Calu3 (cell line): ENCODE measurements at places on chromosomes 4 and X. TPM values are rescaled to one million over a fixed set of nuclear protein-coding genes. Genes with fewer than 3 reads are reported as not detected.

- H3K4me1 ChIP-seq = peaks cover 20% of the 10 kb centered on the region
- no peaks in the 10 kb centered on the region for H3K36me3 ChIP-seq
- no peak overlapping the region for H3K27ac ChIP-seq
- no peak overlapping the region for H3K4me3 ChIP-seq
- DNase-seq = no peak
Observed at GRCh38 chr4:185853841-185854240, 41.8 kb upstream of the SORBS2 start.

DNA sequence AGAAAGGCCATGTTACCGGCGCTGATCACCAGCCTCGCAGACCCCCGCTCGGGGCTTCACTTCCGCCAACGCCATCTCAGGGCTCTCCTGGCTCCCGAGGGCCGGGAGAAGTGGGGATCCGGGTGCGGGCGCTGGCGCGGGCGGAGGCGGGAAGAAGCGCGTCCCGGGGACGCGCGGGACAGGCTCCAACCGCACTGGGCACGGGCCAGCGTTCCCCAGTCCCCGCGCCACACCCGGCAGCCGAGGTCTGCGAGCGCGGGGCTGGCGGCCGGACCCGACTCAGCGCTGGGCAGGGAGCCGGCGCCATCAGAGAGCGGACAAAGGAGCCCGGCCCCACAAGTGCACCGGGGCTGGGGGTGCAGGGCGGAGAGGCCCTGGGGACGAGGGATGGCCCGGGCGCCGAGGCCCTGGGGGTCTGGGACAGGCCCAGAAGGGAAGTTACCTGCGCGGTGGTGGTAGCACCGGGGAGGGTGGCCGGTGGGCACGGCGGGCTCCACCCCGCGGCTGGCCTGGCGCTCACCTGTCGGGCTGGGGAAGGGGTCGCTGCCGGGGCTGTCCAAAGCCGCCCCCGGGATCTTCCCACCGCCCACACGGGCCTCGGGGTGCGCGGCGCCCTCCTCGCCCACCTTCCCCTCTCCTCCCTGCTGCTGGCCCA, 449 bp downstream of the CTPS2 start:
- H3K36me3 ChIP-seq = peaks cover 28% of the 10 kb centered on the region
- peak overlapping the region; percentile 82 for H3K27ac ChIP-seq
- peak; percentile 27 for DNase-seq
- H3K4me1 ChIP-seq = peaks cover 24% of the 10 kb centered on the region

GRCh38 chr4:158941321-158941720, 161.6 kb upstream of the RAPGEF2 start:
- no peaks in the 10 kb centered on the region for H3K36me3 ChIP-seq
- no peaks in the 10 kb centered on the region for H3K4me1 ChIP-seq
- H3K27me3 ChIP-seq = no peaks in the 10 kb centered on the region

DNA sequence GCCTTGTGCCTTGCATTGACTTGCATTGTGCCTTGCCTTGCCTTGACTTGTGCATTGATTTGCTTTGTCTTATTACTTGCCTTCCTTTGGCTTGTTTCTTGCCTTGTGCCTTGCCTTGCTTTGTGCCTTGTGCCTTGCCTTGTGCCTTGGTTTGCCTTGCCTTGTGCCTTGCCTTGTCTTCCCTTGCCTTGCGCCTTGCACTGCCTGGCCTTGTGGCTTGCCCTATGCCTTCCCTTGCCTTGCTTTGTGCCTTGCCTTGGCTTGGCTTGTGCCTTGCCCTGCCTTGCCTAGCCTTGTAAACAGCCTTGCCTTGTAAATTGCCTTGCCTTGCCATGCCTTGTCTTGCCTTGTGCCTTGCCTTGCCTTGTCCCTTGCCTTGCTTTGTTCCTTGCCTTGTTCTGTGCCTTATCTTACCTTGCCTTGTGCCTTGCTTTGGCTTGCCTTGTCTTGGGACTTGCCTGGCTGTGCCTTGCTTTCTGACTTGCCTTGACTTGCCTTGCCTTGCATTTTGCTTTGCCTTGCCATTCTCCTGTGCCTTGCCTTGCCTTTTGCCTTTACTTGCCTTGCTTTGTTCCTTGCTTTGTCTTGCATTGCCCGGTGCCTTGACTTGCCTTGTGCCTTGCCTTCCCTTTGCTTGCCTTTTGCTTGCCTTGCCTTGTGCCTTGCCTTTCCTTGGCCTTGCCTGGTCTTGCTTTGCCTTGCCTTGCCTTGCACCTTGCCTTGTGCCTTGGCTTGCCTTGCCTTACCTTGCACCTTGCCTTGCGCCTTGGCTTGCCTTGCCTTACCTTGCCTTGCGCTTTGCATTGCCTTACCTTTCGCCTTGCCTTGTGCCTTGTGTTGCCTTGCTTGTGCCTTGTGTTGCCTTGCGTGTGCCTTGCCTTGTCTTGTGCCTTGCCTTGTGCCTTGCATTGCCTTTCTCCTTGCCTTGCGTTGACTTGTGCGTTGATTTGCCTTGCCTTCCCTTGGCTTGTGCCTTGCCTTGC, 97.5 kb downstream of the TAB3 start:
- no peaks in the 10 kb centered on the region for H3K4me1 ChIP-seq
- no peak overlapping the region for H3K4me3 ChIP-seq

GRCh38 chr4:118318931-118319330, 33.9 kb downstream of the PRSS12 start:
- H3K4me1 ChIP-seq = peaks cover 8% of the 10 kb centered on the region
- peaks cover 10% of the 10 kb centered on the region for H3K36me3 ChIP-seq
- H3K27ac ChIP-seq = peak overlapping the region; percentile 75
- DNase-seq = no peak
- no peak overlapping the region for H3K4me3 ChIP-seq
- H3K27me3 ChIP-seq = no peaks in the 10 kb centered on the region

GRCh38 chrX:68762766-68763165, 66.1 kb upstream of the EFNB1 start:
- DNase-seq = no peak
- peaks cover 66% of the 10 kb centered on the region for H3K27me3 ChIP-seq
- H3K36me3 ChIP-seq = no peaks in the 10 kb centered on the region
- H3K4me3 ChIP-seq = no peak overlapping the region
- H3K27ac ChIP-seq = no peak overlapping the region

DNA sequence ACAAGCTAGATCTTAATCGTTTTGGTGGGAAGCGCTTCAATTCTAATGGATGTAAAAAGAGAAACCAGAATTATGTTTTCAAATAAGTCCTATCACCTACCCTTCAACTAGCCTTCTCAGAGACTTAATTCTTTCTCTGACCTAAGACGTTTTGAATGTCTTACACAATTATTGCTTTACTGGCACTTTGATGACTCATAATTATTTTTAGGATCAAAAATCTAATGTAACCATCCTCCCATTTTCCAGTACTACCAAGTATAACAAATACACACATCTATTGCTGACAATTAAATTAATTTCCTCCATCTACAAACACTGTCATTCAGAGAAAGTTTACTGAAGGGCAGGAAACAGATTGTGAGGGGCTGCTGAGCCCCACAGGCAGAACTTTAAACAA, 108.6 kb downstream of the PPP3CA start:
- H3K4me1 ChIP-seq = peaks cover 36% of the 10 kb centered on the region
- DNase-seq = no peak
- H3K27ac ChIP-seq = no peak overlapping the region
- H3K4me3 ChIP-seq = no peak overlapping the region

- H3K4me1 ChIP-seq = no peaks in the 10 kb centered on the region
- peaks cover 13% of the 10 kb centered on the region for H3K27me3 ChIP-seq
Observed at GRCh38 chr4:17284323-17285175, 227.3 kb downstream of the QDPR start.

DNA sequence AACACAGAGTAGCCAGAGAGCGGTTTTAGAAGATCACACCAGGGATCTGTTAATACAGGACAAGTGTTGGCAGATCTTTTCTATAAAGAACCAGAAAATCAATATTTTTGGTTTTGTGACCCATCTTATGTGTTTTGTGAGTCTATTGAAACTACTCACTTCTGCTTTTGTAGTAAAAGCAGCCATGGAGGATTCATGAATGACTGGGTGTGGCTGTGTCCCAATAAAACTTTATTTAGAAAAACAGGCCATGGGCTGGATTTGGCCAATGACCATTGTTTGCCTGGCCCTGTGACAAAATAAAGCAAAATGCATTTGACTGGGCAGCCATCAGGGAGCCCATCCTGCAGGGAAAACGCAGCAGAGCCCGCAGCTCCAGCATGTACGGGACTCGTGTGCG, 99.9 kb upstream of the ADRA2C start:
- H3K4me3 ChIP-seq = no peak overlapping the region
- H3K27ac ChIP-seq = no peak overlapping the region
- H3K36me3 ChIP-seq = no peaks in the 10 kb centered on the region

DNA sequence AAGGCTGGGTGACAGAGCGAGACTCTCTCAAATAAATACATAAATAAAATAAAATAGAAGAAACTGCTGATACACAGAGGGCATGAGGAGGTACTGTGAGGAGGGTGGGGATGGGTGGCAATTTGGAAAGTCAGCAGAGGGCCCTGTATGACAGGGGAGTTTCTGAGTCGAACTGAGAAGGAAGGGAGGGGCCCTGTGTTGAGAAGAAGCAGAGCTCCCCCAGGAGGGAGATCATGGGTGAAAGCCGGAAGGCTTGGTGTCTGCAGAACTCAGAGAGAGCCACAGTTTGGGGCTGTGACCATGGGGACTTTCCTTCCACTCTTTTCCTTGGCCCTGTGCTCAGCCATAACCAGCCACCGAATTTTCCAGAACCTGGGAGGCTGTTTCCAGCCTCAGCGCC, 24.8 kb upstream of the AFAP1 start:
- no peaks in the 10 kb centered on the region for H3K27me3 ChIP-seq
- peaks cover 17% of the 10 kb centered on the region for H3K36me3 ChIP-seq
- peak overlapping the region; percentile 85 for H3K27ac ChIP-seq
- DNase-seq = no peak
- H3K4me3 ChIP-seq = peak overlapping the region; percentile 24

DNA sequence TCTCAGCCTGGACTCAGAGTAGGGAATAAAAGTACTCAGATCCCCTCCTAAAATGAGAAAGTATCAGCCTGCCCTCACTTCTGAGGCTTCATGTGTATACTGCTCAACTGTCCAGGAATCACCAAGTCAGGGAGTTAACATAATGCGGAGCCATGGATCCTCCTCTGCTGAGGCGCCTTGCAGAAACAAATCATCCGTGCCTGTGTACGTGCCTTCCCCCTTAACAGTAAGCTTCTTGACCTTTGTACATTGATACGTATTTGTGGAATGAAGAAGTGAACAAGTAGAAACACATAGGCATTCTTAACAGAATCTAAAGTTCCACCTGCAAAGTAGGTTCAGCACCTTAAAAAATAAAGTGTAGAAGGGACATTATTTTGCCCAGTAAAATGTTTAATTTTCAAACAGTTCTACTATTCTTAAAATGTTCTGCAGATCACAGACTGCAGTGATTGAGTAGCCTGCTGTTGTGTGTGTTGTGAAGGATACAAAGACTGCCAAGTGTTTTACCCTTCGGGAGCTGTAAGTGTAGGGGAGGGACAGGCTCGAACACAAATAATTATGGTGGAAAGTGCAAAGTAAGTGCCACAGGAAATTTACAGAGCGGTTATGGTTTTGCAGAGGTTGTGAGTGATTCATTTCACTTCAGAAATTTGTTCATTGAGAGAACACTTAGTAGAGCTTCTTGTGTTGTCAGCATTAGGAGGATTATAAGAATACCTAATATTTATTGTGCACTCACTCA, 61.9 kb downstream of the ARHGAP10 start:
- DNase-seq = no peak
- H3K4me3 ChIP-seq = peak overlapping the region; percentile 39
- peaks cover 6% of the 10 kb centered on the region for H3K36me3 ChIP-seq
- H3K27me3 ChIP-seq = no peaks in the 10 kb centered on the region
- H3K4me1 ChIP-seq = peaks cover 24% of the 10 kb centered on the region

DNA sequence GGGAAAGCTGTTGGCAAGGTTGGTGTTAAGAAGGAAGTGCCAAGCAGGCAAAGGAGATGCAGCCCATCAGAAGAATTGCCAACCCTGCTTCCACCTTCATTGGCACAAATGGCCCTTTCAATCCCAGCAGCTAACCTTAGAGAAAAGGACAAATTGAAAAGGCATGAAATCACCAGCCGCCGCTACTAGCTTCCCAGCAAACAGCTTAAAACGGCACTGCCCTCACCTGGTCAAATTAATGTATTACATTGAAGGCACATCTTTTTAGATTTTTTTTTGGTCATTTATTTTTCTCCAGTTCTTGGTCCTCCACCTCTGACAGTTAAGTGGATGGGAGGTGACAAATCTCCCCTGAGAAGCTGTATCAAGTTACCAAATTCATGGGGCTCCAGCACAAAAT, 51.0 kb upstream of the NHSL2 start:
- DNase-seq = peak; percentile 49
- peaks cover 8% of the 10 kb centered on the region for H3K4me1 ChIP-seq
- H3K27ac ChIP-seq = no peak overlapping the region
- no peaks in the 10 kb centered on the region for H3K36me3 ChIP-seq
- H3K4me3 ChIP-seq = no peak overlapping the region

- H3K27ac ChIP-seq = no peak overlapping the region
- peaks cover 7% of the 10 kb centered on the region for H3K4me1 ChIP-seq
- no peaks in the 10 kb centered on the region for H3K36me3 ChIP-seq
Observed at GRCh38 chr4:187606581-187606980, 389.0 kb upstream of the ZFP42 start.

DNA sequence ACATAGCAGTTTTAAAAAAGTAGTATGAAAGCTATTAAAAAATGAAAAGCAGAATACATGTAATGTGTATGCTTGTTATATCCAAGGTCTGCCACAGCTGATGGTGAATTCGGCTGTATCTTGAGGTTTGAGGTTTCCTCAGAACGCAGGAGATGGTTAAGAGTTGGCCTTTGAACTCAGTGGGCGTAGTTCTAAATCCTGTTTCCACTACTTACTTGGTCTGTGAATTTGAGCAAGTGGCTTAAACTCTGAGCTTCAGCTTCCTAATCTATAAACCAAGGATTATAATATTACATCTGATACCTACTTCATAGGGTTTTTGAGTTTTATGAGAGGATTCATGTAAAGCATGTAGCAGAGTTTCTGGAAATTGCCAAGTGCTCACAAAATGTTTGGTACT, 125.2 kb downstream of the STIM2 start:
- no peak overlapping the region for H3K4me3 ChIP-seq
- no peaks in the 10 kb centered on the region for H3K27me3 ChIP-seq
- no peak overlapping the region for H3K27ac ChIP-seq

DNA sequence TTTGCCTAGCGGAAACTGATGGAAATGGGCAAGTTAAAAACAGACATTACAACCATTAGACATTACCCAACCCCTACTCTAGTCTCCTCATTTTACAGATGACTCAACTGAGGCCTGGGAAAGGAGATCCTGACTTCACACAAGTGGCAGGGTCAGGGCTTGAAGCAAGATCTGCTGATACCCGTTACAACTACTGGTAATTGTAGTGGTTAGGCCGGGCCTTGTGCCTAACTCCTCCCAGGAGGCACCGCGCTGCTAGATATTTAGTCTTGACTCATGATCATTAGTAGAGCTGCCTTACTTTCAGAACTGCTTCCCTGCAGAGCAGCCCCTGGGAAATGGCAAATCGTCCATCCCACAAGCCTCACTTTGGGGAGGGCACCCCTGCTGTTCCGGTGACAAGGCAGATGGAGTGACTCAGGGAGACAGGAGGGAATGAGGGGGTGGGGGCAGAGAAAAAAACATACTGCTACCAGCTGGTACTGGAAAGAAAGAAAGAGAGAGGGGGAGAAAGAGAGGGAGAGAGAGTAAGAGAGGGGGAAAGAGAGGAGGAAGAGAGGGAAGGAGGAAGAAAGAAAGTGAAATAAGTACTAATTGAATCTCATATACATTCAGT, 12.2 kb downstream of the ARHGEF6 start:
- no peak overlapping the region for H3K27ac ChIP-seq
- H3K4me1 ChIP-seq = no peaks in the 10 kb centered on the region
- DNase-seq = no peak
- H3K4me3 ChIP-seq = peak overlapping the region; percentile 72
- H3K36me3 ChIP-seq = no peaks in the 10 kb centered on the region

NSG1 gene
- not detected in 2 replicates for total RNA-seq

MAGEA4 gene
- total RNA-seq = not detected in 2 replicates

PDGFRA gene
- not detected in 2 replicates for total RNA-seq

KCNIP4 gene
- not detected in 2 replicates for total RNA-seq

IL2RG gene
- total RNA-seq = 0.57 and 3.6 TPM in 2 replicates

IGFBP7 gene
- total RNA-seq = 12.0 and 20.6 TPM in 2 replicates

TLR10 gene
- total RNA-seq = not detected in 2 replicates

ERAS gene
- 0.47 and 0.49 TPM in 2 replicates for total RNA-seq

MAMLD1 gene
- 7.1 and 8.8 TPM in 2 replicates for total RNA-seq

POF1B gene
- total RNA-seq = 24.1 and 32.5 TPM in 2 replicates
